Effector memory CD8-positive, alpha-beta T cell (primary cell): ENCODE measurements at places on chromosomes 11 and 22.

DNA sequence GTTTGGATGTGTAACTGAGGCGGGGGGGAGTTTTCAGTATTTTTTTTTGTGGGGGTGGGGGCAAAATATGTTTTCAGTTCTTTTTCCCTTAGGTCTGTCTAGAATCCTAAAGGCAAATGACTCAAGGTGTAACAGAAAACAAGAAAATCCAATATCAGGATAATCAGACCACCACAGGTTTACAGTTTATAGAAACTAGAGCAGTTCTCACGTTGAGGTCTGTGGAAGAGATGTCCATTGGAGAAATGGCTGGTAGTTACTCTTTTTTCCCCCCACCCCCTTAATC is 2.3 kb downstream of the MALAT1 start:
- no peak for DNase-seq

GRCh38 chr11:99020352-99021225 is at the start of gene CNTN5:
CNTN5 (plus strand) TSS chr11:99020949.
- DNase-seq: no peak

DNA sequence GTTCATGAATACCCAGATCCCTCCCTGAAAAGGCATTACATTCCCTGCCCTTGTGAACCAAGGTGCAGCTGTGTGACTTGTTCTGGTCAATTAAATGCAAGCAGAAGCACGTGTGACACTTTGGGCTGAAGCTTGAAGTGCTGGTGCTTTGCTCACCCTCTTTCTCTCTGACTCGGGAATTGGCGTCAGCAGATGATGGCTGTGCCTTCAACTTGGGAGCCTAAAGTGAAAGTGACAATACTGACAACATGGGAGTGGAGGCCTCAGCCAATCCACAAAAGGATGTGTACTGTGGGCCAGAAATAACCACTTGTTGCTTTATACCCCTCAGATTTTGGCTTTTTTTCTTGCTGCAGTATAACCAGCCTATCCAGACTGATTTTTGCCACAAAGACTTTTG is 148.3 kb upstream of the THY1 start:
- no peak for DNase-seq

DNA sequence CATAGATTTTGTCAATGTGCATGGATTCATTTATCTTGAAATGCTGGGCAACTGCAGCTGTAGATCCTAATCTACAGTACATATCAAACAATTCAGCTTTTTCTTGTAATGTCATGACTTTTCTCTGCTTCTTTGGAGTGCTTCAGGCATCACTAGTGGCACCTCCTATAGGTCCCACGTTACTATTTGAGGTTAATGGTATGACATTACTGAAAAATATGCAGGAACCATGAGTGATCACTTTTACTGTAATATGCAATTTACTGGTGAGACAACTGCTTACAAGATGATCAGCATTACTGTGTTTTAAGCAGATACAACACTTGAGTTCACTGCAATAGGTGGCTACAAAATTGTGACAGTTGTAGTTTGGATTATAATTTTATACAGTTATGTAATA is 3.0 kb downstream of the CENATAC start:
- no peak for DNase-seq

GRCh38 chr11:117519590-117519989 is 191.9 kb downstream of the CEP164 start:
- no peak for DNase-seq
